ENCODE measurements at places on chromosomes 3 and 15. TPM values are rescaled to one million over a fixed set of nuclear protein-coding genes. Genes with fewer than 3 reads are reported as not detected.

Gene CCRL2
- polyA plus RNA-seq = 1.6 TPM

Gene SLC22A13
- polyA plus RNA-seq = not detected

Gene ANXA2
- 562 TPM for polyA plus RNA-seq

Gene NOX5
- polyA plus RNA-seq = 0.19 TPM

Gene EXD1
- polyA plus RNA-seq = not detected

Gene LRRIQ4
- not detected for polyA plus RNA-seq

Gene WDR49
- polyA plus RNA-seq = 0.08 TPM

Gene PLA2G4D
- 0.03 TPM for polyA plus RNA-seq

Gene SYNM
- 898 TPM for polyA plus RNA-seq

Gene IL17RB
- polyA plus RNA-seq = 0.43 TPM

Gene CD276
- 55.4 TPM for polyA plus RNA-seq

Gene INKA1
- 6.5 TPM for polyA plus RNA-seq

All from urinary bladder (tissue), 4 donors.